Endodermal cell (in vitro differentiated cells): ENCODE measurements at places on chromosomes 16 and 17. TPM values are rescaled to one million over a fixed set of nuclear protein-coding genes. Genes with fewer than 3 reads are reported as not detected.

DNA sequence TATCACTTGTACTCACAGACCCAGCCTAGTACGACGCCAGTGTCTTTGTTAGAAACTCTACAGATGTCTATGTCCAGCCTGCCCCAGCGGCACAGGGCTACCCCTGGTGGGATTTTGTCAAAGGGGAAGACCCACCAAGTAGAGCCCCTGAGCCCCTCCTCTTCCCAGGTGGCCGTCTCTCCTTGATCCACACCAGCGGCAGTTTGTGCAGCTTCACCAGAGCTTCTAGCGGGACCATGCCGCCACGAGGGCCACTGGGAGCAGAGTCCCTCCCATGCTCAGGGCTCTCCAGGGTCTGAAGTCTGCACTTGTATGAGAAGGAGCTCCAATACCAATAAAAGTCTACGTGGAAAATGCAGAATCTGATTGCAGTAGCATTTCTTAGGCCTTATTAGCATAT lies 157.1 kb downstream of the RPTOR start:
- H3K36me3 ChIP-seq: no peaks in the 10 kb centered on the region
- no peaks in the 10 kb centered on the region for H3K27me3 ChIP-seq

DNA sequence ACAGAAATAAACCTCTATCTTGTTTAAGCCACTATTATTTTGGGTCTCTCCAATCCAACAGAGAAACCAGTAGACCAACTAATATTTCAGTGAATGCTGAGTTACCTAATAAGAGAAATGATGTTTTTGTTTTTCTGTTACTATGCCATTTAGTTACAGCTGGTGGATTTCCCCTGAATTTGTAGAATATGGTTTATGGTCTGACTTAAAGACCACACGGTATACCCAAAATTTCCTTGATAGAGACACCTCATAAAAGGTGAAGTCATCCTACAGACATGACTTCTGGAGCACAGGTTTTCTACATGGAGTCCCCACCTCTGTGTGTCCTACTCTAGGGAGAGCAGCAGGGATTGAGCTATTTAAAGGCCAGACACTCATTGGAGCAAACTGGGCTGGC lies 13.3 kb downstream of the PIK3R5 start:
- H3K4me3 ChIP-seq: no peak overlapping the region
- no peak for DNase-seq
- H3K4me1 ChIP-seq: no peaks in the 10 kb centered on the region
- H3K27me3 ChIP-seq: peaks cover 14% of the 10 kb centered on the region

BAIAP3 gene
- 39.8 and 43.5 TPM in 2 replicates for total RNA-seq

- H3K27ac ChIP-seq: no peak overlapping the region
- H3K36me3 ChIP-seq: no peaks in the 10 kb centered on the region
These were observed 632.0 kb upstream of the SOX9 start for GRCh38 chr17:71488851-71489250.

CLEC18C gene
- total RNA-seq: 0.20 to 0.72 TPM (median 0.45 TPM) in 3 replicates

GRCh38 chr17:22090263-22090935 lies 398.1 kb downstream of the KCNJ18 start:
- H3K27ac ChIP-seq: no peak overlapping the region
- H3K36me3 ChIP-seq: no peaks in the 10 kb centered on the region
- H3K4me1 ChIP-seq: no peaks in the 10 kb centered on the region
- no peaks in the 10 kb centered on the region for H3K27me3 ChIP-seq

DNA sequence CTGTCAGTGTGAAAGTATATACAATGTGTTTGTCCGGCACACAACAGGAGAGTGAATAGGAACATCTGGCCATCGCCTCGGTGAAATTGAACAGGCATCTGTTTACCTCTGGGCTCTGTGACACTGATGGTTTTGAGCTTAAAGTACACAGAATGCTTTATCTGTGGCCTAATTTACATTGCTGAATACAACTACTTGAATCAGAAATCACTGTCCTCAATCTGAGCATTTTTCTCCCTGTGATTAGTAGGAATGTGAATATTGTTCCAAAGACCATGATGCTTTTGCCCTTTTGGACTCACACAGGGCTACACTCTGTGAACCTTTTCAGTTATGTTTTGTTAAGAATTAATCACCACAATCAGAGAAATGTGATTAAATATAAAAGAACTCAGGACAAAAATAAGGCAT lies 323.0 kb upstream of the TBX2 start:
- H3K36me3 ChIP-seq: no peaks in the 10 kb centered on the region
- H3K4me1 ChIP-seq: no peaks in the 10 kb centered on the region
- no peak overlapping the region for H3K4me3 ChIP-seq
- H3K27ac ChIP-seq: no peak overlapping the region
- no peak for DNase-seq

DNA sequence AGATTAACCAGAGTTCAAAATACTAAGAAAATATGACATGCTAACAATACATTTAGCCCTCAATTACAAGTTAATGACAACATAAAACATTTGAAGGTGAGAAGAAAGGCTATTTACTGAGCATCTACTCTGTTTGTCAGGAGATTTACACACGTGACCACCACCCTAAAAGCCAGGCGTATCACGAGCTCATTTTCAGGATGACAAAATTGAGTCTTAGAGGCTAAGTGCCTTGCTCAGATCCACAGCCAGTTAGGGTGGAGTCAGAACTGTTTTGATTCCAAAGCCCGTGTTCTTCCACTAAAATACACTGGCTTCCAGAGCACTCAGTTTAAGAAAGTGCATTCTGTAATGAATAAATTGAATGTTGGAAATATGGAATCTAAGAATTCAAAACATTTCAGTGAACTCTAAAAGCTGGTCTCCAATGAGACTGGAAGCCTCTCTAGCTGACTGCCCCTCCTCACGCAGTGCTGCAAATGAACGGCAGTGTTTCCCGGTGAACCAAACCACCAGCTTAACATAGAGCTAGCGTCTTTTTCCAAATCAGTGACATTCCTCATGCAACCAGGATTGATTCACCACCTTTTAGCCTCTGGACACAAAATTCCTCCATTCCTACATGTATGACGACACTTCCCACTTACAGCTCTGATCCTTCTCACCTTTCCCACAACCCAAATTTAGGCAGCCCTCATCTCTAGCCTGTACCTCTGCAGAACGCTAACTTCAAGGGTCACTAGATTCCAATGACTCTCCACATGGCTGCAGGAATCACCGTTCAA lies 5.9 kb downstream of the ZDHHC7 start:
- DNase-seq: no peak
- H3K4me3 ChIP-seq: no peak overlapping the region
- H3K27ac ChIP-seq: no peak overlapping the region
- H3K36me3 ChIP-seq: peaks cover 24% of the 10 kb centered on the region

DNA sequence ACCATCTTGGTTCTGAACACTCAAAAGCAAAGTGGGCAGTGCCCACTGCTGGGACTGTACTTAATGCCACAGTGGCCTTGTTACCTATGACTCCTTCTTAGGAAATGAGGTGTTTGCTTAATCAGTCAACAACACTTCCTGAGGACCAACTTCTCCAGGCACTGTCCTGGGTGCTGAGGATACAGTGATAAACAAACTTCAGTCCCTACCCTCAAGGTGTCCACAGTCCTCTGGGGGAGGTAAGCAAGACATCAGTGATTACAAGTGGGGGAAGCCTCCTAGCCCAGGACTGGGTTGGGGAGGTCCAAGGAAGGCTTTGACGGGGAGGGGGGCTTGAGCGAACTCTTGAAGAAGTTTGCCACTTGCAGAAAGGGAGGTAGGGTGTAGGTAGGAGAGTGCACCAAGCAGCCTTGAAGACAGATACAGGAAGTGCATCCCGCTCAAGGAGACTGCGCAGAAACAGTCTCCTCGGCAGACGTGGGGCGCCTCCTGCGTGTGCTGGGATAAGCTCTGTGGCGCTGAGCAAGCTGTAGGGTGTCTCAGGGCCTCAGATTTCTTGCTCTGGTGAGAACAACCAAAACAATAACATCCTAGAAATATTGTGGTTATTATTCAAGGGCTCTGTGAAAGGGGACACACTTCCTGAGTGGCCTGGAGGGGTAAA lies 2.6 kb upstream of the ABCC3 start:
- no peaks in the 10 kb centered on the region for H3K36me3 ChIP-seq
- H3K27me3 ChIP-seq: peaks cover 57% of the 10 kb centered on the region
- peaks cover 6% of the 10 kb centered on the region for H3K4me1 ChIP-seq

HNF1B gene
- total RNA-seq: 34.1 to 44.6 TPM (median 42.7 TPM) in 3 replicates
